Neural crest cell (in vitro differentiated cells): ENCODE measurements at places on chromosomes 12 and 14. TPM values are rescaled to one million over a fixed set of nuclear protein-coding genes. Genes with fewer than 3 reads are reported as not detected.

SLC6A15 gene
- 2.8 and 3.2 TPM in 2 replicates for total RNA-seq

DNA sequence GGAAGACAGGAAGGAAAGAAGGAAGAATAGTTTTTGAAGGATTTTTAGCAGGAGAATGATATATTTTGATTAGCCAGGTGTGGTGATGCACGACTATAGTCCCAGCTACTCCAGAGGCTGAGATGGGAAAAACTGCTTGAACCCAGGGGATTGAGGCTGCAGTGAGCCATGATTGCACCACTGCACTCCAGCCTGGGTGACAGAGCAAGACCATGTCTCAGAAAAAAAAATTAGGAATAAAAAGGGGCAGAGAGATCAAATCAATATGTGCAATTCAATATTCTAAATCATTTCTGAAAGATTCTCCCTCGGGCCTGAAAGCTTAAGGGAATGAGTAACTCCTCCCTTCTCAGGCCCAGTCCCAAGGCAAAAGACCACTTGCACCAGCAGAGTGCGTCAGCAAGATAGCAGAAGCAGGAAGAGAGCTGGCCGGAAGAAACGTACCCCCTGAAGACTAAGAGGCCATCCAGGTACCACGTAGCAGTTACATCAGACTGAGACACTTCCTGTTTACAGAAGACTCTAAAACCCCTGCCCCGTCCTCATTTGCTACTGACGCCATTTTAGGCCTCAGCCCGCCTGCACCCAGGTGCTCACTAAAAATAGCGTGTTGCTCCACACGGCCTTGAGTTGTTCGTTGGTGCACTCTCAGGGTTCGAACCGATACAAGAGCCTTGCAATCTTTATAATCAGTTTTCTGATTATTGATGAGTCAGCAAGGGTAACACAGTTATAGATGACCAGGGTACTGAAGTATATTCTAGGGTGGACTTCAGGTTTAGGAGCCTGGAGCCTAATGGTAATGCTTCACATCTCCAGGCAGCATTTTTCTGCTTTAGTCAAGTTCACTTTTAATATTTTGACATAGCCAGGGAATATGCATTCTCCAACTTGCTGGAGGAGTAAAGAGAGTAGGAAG, 57.7 kb upstream of the CSRP2 start:
- H3K36me3 ChIP-seq = no peaks in the 10 kb centered on the region
- H3K27ac ChIP-seq = no peak overlapping the region

DNA sequence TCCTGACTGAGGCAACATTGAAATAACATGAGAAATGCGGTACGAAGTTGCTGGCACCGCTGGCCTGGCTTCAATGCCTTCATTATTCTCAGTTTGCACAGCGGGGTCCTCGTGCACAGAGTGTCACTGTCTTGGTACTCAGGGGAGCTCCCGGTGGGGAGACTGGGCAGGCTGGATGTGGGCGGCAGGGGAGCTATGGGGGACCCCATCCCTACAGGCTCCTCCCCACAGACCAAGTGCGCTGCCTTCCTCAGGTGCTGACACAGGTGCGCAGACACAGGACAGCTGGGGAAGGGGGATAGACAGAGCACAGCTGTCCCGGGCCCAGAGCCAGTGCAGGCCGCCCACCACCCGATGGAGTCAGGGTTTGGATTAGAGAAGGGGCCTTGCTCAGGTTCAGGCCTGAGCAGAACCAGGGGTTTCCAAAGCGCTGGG, 270.1 kb downstream of the ADGRD1 start:
- no peaks in the 10 kb centered on the region for H3K36me3 ChIP-seq
- H3K4me3 ChIP-seq = peak overlapping the region; percentile 5
- DNase-seq = no peak
- H3K4me1 ChIP-seq = peaks cover 29% of the 10 kb centered on the region

GRCh38 chr12:125340791-125341190, 275.6 kb downstream of the AACS start:
- no peak overlapping the region for H3K4me3 ChIP-seq
- H3K27ac ChIP-seq = no peak overlapping the region

LRP1 gene
- total RNA-seq = 61.8 and 62.7 TPM in 2 replicates

- DNase-seq = no peak
- no peak overlapping the region for H3K27ac ChIP-seq
- no peaks in the 10 kb centered on the region for H3K27me3 ChIP-seq
- H3K4me3 ChIP-seq = no peak overlapping the region
- H3K36me3 ChIP-seq = no peaks in the 10 kb centered on the region
- no peaks in the 10 kb centered on the region for H3K4me1 ChIP-seq
Observed at GRCh38 chr12:47307680-47308399, 228.1 kb upstream of the AMIGO2 start.

- DNase-seq = no peak
- no peaks in the 10 kb centered on the region for H3K36me3 ChIP-seq
- H3K27ac ChIP-seq = no peak overlapping the region
- peaks cover 13% of the 10 kb centered on the region for H3K4me1 ChIP-seq
- H3K27me3 ChIP-seq = no peaks in the 10 kb centered on the region
Observed at GRCh38 chr12:69903548-69903947, 78.5 kb downstream of the MYRFL start.

DNA sequence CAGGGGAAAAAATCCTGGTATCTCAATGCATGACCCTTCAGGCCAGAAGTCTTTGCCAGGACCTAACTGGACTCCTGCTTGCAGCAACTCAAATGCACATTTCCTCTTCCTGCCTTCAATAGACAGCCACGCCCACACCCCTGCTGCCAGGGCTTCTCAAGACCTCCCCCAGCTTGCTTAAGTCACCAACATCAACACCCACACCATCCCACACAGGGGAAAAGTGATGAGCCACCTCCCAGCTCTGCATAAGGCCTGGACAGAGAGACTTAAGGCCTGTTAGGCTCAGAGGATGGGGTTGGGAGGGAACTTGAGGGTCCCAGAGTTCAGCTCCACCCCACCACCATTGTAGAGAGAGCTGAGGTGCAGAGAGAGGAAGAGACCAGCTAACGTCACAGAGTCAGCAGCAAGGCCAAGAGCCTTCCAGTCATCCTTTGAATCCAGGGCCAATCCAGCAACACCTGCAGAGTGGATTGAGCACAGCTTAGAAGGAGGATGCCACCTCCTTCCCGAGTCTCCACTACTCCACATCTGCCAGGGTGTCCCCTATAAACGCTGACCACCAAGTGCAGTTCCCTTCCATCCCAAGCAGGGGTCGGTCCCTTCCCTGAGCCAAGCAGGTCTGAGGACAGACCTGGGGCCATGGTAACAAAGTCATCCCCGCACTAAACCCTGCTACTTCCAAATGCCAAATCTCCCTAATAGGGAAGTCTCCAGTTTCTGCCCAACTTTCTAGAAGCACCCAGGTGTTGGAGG, 50.0 kb downstream of the KDM2B start:
- H3K27me3 ChIP-seq = no peaks in the 10 kb centered on the region
- H3K4me3 ChIP-seq = no peak overlapping the region
- no peak for DNase-seq
- H3K36me3 ChIP-seq = peaks cover 4% of the 10 kb centered on the region

GRCh38 chr14:54719406-54719805, 152.5 kb downstream of the SAMD4A start:
- DNase-seq = no peak
- H3K27me3 ChIP-seq = no peaks in the 10 kb centered on the region
- no peak overlapping the region for H3K4me3 ChIP-seq
- H3K27ac ChIP-seq = no peak overlapping the region
- peaks cover 10% of the 10 kb centered on the region for H3K4me1 ChIP-seq

DNA sequence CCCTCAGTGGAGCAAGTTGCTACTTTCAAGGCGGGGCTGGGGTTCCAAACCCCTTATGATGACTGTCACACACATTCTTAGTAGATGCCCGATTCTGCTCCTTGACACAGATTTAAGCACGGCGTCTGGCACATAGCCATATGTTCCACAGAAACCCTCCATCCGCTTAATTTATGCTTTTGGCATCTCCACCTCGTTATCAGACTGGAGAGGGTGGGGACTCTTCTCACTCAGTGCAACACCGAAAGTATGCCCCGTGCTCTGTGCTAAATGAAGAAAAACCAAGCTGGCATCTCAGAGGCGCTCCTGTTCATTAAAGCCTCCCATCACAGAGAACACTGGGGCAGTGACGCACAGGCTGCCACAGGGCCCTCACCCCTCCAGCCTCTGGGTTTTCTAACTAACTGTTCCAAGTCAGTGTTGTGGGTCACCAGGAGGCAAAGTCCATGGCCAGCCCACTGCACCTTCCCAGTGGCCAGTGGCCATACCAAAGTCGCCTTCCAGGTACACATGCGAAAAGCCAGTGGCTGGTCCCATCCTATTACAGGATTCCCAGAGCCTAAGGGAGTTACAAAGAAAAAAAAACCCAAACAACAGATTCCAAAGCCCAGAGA, 27.3 kb downstream of the CCDC88C start:
- no peaks in the 10 kb centered on the region for H3K36me3 ChIP-seq
- peaks cover 55% of the 10 kb centered on the region for H3K4me1 ChIP-seq
- no peaks in the 10 kb centered on the region for H3K27me3 ChIP-seq
- no peak overlapping the region for H3K27ac ChIP-seq

DNA sequence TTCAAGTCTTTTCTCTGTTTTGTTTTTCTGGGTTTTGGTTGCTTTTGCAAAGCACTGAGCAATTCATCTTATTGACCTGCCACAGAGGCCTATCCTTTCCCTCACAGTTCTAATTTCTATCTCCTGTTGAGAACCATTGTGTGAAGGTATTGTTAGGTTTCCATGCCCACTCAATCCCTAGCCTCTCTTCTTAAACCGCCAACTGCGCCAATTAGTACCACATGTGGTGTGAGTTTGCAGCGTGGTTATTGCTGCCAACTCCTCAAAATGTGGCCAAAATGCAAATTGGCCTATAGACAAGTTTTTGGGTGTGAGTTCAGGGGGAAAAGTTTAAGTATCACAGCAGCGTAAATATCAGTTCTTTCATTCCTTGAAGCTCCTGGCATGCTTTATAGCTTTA, 232.6 kb downstream of the FLRT2 start:
- peaks cover 36% of the 10 kb centered on the region for H3K4me1 ChIP-seq
- peaks cover 22% of the 10 kb centered on the region for H3K27me3 ChIP-seq
- no peak for DNase-seq
- no peak overlapping the region for H3K27ac ChIP-seq
- no peaks in the 10 kb centered on the region for H3K36me3 ChIP-seq
- H3K4me3 ChIP-seq = no peak overlapping the region

KRT79 gene
- not detected in 2 replicates for total RNA-seq

- no peak overlapping the region for H3K4me3 ChIP-seq
- H3K27ac ChIP-seq = peak overlapping the region; percentile 47
- peaks cover 23% of the 10 kb centered on the region for H3K4me1 ChIP-seq
- no peaks in the 10 kb centered on the region for H3K27me3 ChIP-seq
- no peaks in the 10 kb centered on the region for H3K36me3 ChIP-seq
Observed at GRCh38 chr14:66074537-66074936, 411.6 kb upstream of the CCDC196 start.

FAIM2 gene
- total RNA-seq = 0.73 and 1.6 TPM in 2 replicates

DNA sequence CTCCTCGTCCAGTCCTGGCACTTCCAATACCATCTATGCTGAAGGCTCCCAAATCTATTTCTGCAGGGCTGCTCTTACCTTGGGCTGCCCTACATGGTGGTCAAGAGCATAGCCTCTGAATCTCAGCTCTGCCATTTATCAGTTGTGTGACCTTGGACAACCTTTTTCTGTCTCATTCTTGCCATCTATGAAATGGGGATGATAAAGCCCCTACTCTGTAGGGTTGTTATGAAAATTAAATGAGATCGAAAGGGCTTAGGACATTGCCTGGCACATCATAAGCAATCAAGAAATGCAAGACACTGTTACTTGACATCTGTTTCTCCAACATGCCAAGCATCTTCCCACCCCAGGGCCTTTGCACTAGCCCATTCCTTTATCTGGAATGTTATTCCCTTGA, 45.5 kb upstream of the GPATCH2L start:
- no peak overlapping the region for H3K27ac ChIP-seq
- no peaks in the 10 kb centered on the region for H3K36me3 ChIP-seq
- H3K27me3 ChIP-seq = peaks cover 9% of the 10 kb centered on the region
- H3K4me3 ChIP-seq = no peak overlapping the region
- DNase-seq = no peak

DIO2 gene
- total RNA-seq = 0.09 and 0.41 TPM in 2 replicates

SYCP3 gene
- total RNA-seq = 0.36 TPM in 1 of 2 replicates, not detected in the other

TAS2R20 gene
- 1.1 TPM in 2 replicates for total RNA-seq

DNA sequence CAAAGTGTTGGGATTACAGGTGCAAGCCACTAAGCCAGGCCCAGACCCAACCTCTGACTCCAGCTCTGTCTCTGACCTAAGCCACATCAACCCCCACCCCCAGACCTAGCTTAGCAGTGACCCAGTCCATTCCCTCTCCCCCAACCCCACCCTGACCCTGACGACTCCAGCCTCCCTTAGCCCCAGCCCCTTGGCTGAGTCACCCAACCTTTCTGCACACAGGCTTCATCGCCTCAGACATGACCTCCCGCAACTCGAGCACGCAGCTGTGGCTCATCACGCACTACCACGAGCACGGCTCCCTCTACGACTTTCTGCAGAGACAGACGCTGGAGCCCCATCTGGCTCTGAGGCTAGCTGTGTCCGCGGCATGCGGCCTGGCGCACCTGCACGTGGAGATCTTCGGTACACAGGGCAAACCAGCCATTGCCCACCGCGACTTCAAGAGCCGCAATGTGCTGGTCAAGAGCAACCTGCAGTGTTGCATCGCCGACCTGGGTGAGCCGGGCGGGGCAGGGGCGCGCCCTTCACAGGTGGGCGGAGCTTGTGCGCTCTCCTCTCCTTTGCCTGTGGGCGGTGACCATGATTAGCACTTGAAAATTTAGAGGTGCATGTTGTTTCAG, 7.8 kb downstream of the ACVRL1 start:
- H3K27me3 ChIP-seq = no peaks in the 10 kb centered on the region
- peaks cover 33% of the 10 kb centered on the region for H3K4me1 ChIP-seq
- H3K4me3 ChIP-seq = no peak overlapping the region
- H3K27ac ChIP-seq = no peak overlapping the region

RNASE3 gene
- not detected in 2 replicates for total RNA-seq
